ENCODE measurements at places on chromosomes 11 and 22.

GRCh38 chr11:45298718-45299117 is 12.6 kb upstream of the SYT13 start:
- DNase-seq: no peak

- DNase-seq: no peak
These were observed 5.3 kb upstream of the KLHDC7B start for GRCh38 chr22:50540381-50540780.

DNA sequence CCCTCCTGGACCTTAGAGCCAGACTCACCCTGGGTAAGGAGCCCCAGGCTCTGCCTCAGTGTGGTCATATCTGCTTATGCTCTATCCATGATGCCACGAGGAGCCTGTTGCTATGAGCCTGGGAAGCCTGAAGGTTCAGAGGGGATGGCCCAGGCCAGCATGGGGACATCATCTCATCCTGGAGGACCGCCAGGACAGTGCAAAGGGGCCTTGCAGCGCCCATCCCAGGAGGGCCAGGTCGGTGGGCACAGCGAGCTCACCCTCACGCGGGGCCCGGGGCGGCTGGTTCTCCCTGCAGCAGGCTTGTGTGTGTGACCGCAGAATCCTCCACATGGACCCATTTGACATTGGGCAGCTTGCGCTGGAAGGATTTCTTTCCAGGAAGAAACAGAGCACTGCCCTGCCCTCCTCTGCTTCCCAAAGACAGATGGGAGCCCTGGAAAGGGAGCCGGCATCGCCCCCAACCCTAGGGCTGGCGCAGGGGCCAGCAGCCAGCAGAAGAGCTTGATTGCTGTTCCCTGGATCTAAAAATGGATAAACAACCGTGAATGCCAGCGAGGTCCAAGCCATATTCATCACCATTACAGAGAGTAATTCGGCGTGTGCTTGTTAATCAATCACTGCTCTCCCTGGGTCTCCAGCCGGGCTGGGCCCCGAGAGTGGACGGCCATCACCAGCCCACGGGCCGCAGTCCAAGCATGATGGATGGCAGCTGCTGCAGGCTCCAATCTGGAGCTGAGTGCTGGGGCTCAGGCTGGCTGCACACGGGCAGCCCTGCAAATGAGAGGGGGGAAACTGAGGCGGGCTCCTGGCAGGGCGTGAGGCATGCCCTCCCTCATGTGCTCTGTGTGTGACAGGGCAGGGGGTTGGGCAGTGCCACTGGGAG is 739.7 kb downstream of the BRD1 start:
- DNase-seq: no peak

- DNase-seq: no peak
These were observed 36.1 kb downstream of the ARHGEF12 start for GRCh38 chr11:120372296-120372695.

GRCh38 chr22:17950651-17951214 is 73.6 kb downstream of the MICAL3 start:
- no peak for DNase-seq

DNA sequence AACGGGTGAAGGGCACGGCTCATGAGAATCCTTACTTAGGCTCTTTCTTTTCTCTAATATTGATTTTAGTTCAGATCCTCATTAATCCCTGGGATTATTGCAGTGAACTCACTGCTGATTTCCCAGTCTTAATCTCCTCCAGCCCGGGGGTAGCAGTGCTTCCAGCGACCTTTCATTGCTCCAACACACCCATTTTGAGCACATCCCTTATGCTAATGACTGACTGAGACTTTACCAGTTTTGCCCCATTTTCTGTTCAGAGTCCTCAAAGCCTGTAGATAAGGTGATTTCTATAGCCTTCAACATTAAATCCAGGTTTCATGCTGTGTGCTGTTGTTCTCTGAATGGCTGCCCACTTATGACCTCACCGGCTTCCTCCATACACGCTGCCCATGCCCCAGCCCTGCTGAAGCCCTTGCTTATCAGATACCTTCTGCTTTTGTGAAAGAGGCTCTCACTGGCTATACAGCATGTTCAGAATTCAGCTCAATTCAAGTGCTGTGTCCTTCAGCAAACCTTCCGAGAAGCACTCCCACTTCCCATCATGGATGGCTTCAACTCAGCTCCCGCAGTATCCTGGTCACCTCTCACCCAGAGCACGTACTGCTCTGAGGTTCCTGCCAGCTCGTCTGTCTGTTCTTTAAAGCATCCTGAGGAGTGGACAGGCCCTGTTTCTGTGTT is 49.0 kb downstream of the PPFIA1 start:
- peak; percentile 73 for DNase-seq

DNA sequence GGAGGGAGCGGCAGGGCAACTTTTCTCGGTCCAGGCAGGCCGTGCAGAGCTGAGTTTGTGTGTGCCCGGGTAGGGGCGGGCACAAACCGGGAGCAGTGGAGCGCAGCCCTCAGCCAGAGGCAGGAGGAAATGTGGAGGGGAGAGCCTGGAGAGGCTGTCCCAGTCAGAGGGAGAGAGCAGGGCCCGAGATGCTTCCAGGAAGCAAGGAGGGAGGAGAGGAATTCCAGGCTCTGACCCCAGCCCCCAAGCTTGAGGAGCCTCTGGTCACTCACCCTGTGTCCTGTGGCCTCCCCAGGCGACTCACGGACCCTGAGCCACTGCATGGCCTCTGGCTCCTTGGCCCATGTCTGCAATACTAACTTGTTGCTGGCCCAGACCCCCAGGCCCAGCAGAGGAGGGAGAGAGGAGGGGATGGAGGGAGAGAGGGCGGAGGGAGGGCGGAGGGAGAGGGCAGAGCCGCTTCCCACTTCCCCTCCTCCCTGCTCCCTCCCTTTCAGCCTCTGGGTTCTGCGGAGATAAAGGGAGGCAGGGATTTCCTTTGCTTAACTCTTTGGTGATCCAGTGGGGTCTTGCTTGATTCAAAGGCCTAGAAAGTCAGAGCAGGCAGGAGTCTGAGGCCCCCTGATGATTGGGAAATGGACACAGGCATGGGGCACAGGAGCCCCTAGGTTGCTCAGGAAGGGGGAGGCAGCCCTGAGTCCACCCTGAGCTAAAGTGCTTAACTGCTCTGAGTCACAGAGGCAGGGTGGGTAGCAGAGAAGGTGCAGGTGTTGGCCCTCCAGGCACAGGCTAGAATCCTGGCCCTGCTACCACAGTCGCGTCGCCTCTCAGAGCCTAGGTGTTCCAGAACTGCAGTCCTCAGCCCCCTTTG is at the start of gene C1QTNF6:
TSS of gene C1QTNF6 (minus strand) at position 357 of the 871 bp plus-strand sequence. CDS start at position 323, 34 bp downstream.
- no peak for DNase-seq

DNA sequence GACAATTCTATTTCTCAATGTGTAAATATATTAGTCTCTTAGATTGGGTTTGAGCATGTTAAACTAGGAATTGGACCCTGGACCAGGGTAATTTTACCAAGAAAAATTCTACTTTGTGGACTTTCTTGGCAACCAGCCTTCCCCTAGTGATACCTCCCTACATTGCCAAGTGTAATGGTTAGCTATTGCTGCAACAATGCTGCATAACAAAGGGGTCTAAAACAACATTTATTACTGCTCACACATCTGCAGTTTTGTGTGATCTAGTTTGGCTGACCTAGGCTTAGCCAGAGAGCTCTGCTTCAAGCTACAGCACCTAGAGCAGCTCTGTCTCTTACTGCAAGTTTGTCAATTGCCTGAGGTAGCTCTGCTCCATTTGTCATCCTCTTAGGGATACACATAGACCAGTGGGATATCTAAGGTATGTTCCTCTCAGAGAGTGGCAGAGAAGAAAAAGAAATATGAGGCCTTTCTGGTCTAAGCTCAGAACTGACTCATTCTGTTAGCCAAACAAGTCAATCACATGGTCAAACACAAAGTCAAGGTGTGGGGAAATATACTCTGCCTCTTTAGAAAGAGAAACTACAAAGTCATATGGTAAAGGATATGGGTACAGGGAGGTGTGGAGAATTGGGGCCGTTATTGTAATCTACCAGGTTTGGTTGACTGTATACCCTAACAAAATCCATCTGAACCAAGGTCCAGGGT is 2.0 kb upstream of the LAYN start:
- DNase-seq: no peak

- no peak for DNase-seq
These were observed 38.2 kb downstream of the BRD1 start for GRCh38 chr22:49789289-49790141.

DNA sequence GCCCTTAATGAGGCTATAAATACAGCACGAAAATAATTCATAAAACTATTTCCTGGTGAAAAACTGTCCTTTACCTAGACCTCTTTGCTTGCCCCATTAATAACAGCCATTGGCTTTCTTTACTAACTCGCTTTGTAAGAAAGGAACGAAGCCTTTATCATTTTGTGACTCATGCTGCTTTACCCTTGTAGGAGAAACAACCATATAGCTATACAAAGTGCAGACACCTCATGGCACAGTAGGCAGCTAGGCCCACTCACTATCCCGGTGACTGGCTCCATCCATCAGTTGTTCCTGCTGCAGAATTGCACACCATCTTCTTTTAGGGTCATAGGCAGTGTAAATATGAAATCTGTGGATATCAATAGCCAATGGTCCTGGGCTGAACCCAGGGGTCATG is 85.8 kb downstream of the LDLRAD3 start:
- no peak for DNase-seq

DNA sequence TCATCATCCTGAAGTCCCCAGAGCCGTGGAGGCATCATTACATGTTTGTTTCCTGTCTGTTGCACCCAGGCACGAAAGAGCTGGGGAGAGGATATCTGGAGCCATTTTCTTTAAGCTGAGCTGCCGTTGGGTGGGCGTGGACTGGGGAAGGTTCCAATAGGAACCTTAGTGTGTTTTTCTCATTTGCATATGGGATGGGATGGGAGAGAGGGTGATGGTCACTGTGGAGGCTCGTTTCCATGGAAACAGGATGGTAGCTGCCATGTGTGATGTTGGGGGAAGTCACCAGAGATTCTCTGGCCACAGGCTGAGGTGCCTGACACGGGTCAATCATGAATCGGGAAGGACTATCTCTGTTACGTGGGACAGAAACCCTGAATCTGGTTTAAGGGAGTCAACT is 39.7 kb downstream of the CACNA1I start:
- no peak for DNase-seq
